ENCODE measurements at places on chromosomes 2 and 18.

- no peak for DNase-seq
Measured at GRCh38 chr18:22278798-22279197, 109.4 kb downstream of the GATA6 start.

- no peak for DNase-seq
Measured at GRCh38 chr18:57209713-57210106, 62.8 kb downstream of the BOD1L2 start.

GRCh38 chr2:21044694-21045371 lies 960 bp upstream of the APOB start:
- DNase-seq, result no peak

GRCh38 chr2:25473131-25473530 lies 131.4 kb upstream of the DNMT3A start:
- no peak for DNase-seq

All from non-pigmented ciliary epithelial cell (primary cell).